LHCN-M2 (cell line): ENCODE measurements at places on chromosomes 3 and 15.

GRCh38 chr3:10173095-10173925, 8.6 kb downstream of the IRAK2 start:
- peak; percentile 23 for DNase-seq

DNA sequence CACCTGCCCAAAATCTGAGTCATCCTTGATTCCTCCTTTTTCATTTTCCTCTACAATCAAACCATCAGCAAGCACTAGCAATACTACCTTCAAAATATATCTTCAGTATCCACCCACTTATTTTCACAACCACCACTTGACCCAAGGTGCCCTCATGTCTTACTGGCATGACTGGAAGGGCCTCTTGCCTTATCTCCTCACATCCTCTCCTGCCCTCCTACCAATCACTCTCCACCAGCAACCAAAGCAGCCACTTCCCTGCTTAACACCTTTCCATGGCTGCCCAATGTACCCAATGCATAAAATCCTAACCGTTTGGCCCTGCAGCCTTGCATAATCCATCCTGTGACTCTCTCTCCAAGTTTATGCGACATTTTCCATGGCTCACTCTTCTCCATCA, 76.0 kb downstream of the MTHFS start:
- DNase-seq, result no peak

- no peak for DNase-seq
Measured at GRCh38 chr15:67831363-67831762, 6.1 kb downstream of the SKOR1 start.

- no peak for DNase-seq
Measured at GRCh38 chr3:1442271-1442670, 349.4 kb downstream of the CNTN6 start.

GRCh38 chr3:125054449-125055329, 1.1 kb downstream of the HEG1 start:
- peak; percentile 87 for DNase-seq

GRCh38 chr3:154217671-154218070, 96.5 kb downstream of the ARHGEF26 start:
- no peak for DNase-seq

- DNase-seq, result no peak
Measured at GRCh38 chr3:10347648-10348403, 26.9 kb upstream of the SEC13 start.
